SK-N-SH (cell line): ENCODE measurements at places on chromosomes 6 and 20. TPM values are rescaled to one million over a fixed set of nuclear protein-coding genes. Genes with fewer than 3 reads are reported as not detected.

The NDUFAF4 gene
- 15.9 and 16.7 TPM in 2 replicates for polyA plus RNA-seq

The HLA-DOA gene
- not detected in 2 replicates for polyA plus RNA-seq

The SS18L1 gene
- 10.7 and 13.1 TPM in 2 replicates for polyA plus RNA-seq

The COL9A1 gene
- polyA plus RNA-seq: 0.05 TPM in 1 of 2 replicates, not detected in the other

The TFAP2D gene
- polyA plus RNA-seq: not detected in 2 replicates

The SLC2A10 gene
- polyA plus RNA-seq: 12.6 and 14.1 TPM in 2 replicates
